ENCODE measurements at places on chromosomes 6 and 20.

DNA sequence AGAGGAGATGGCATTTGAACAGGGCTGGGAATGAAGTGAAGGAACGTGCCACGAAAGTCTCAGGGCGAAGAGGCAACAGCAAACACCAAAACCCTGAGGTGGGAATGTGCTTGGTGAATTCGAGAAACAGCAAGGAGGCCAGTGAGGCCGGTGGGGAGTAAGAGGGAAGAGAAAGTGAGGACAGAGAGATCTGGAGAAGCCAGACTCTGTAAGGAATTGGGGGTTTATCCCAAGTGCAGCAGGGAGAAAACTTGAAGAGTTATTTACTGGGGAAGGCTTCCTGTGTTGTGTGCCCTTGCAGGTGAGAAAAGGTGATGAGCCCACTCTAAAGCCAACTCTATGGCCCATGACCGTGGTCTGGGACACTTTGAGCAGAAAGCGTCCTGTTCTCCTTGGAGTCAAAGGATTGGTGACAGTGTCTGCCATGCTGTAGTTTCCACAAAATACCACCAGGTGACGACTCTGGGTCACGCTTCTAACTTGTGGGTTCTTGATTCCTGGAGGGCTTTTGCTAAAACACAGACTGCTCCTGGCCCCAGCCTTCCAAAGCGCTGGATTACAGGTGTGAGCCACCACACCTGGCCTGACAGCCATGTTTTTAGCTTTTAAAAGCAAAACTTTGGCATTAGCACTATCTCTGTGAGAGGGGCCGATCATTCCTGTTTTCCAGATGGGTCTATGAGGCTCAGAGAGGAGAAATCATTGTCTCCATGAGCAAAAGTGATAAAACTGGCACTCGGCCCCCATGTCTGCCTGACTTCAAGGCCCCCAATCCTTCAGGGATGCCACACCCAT, 18.0 kb upstream of the CSNK2A1 start:
- DNase-seq: peak; percentile 69

DNA sequence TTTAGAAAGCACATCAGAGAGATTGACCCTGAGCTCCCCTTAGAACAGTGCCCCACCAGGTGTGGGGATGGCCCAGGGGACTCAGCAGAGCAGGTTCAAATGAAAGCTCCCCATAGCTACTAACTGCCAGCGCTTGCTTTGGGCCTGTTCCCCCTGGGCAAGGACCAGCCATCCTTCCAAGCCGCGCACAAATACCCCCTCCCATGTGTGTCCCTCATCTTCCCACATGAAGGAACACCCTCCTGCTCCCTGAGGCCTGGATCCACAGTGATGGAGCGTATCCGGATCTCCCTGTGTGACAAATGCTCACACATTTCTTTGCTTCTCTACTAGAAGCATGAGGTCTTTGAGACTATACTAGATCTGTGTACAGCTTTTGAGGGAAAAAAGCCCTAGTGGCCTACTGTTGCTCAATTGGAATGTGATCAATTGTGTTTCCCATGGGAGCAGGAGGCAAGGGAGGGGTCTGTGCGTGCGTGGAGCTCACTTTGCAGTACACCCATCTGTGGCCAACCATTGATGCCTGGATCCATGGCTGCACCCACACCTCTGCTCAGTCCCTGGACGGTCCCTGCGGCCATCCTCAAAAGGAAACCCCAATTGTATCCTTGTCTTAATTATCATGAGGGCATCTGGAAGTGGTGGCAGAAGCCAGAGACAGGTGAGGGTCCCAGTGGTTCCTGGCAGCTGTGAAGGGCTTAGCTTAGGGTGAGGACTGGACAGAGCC, 1.4 kb upstream of the RAET1G start:
- no peak for DNase-seq

- DNase-seq: peak; percentile 69
These were observed 97.4 kb downstream of the THBS2 start for GRCh38 chr6:169156108-169156792.

GRCh38 chr20:15851576-15852215, 721.6 kb downstream of the KIF16B start:
- DNase-seq: no peak

- DNase-seq: no peak
These were observed 123.7 kb downstream of the AKAP7 start for GRCh38 chr6:131258816-131259476.

- no peak for DNase-seq
These were observed 24.7 kb downstream of the FNDC1 start for GRCh38 chr6:159193923-159194322.

DNA sequence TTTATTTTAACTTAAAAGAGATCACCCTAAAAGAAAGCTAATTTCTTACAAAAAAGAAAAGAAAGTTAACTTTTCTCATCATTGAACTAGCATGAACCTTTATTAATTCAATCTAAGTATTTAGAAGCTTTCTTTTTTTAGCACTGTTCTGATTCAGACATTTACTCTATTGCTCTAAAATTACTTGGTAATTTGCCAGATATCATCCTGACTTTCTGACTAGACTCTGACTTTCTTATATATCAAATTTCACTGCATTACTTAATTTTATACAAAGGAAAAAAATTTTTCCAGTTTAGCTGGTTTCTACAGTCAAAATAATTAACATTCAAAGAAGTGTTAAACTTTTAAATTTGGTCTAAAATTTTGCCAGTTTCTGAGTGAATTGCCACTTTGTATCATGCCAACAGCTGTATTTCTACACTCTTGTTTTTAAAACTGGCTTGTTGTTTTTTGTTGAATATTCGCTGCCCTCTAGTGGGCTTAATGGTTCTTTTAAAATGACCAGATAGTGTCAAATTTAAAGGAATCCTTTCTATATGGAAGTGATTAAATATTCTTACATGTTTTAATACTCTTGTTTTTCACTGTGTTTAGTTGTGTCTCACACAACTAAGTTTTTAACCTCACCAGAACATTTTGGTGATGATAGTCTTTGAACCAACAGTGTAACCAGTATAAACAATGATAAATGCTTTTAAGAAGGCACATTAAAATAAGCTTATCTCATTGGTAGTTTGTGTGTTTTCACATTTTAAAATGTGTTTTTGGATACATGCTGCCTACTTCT, 102.0 kb downstream of the POPDC3 start:
- peak; percentile 64 for DNase-seq

DNA sequence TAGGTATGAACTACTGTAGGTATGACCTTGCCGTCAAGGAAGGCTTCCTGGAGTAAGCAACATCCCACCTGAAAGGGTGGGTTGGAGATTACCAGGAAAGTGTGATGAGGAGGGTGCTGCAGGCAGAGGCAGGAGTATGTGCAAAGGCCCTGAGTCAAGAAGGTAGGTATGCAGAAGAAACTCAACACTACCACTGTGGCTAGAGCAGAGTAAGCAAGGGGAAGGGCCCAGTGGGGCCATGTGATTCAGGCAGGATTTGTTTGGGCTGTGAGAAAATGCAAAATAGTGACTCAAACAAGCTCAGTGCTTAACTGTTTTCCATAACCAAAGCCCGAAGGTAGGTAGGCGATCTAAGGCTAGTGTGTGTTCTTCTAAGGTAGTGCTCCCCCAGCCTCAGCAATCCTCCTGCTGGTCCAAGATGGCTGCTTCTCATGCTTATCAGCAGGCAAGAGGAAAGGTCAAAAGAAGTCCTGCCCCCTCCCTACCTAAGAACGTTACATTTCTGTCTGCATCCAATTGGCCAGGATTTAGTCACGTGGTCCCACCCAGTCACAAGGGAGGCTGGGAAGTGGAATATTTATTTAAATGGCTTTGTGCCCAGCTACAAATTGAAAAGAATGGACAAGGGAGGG, 36.2 kb upstream of the HMGA1 start:
- peak; percentile 43 for DNase-seq

GRCh38 chr6:67883500-67884366, 751.3 kb upstream of the ADGRB3 start:
- DNase-seq: no peak

GRCh38 chr6:5274231-5274630, 12.9 kb downstream of the FARS2 start:
- no peak for DNase-seq

DNA sequence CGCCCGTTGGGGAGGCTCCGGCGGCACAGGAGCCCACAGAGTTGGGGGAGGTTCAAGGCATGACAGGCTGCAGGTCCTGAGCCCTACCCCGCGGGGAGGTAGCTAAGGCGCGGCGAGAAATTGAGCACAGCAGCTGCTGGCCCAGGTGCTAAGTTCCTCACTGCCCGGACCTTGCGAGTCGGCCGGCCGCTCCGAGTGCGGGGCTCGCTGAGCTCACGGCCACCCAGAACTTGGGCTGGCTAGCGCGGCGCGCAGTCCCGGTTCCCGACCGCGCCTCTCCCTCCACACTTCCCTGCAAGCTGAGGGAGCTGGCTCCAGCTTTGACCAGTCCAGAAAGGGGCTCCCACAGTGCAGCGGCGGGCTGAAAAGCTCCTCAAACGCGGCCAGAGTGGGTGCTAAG, 23.9 kb upstream of the KIF13A start:
- no peak for DNase-seq
